ENCODE measurements at places on chromosomes 12 and 14.
A peak's percentile ranks its signal among the peaks of the same experiment; 100 is the strongest.

DNA sequence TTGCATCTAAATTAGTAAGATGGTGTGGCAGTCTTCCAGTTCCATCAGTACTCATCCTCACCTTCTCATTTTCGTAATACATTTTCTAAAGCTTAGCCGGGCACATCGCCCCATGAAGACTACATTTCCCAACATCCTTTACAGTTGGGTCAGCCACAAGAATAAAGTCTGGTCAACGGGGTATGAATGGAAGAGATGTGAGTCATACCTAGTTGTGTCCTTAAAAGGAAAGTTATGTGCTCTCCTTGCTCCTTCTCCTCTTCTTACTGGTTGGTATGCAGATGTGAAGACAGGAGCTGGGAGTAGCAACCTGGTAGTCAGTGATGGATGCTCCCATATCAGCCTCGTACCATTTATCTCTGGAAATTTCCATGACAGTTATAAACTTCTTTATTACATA lies 35.9 kb upstream of the EGLN3 start:
- peak; percentile 70 for DNase-seq

DNA sequence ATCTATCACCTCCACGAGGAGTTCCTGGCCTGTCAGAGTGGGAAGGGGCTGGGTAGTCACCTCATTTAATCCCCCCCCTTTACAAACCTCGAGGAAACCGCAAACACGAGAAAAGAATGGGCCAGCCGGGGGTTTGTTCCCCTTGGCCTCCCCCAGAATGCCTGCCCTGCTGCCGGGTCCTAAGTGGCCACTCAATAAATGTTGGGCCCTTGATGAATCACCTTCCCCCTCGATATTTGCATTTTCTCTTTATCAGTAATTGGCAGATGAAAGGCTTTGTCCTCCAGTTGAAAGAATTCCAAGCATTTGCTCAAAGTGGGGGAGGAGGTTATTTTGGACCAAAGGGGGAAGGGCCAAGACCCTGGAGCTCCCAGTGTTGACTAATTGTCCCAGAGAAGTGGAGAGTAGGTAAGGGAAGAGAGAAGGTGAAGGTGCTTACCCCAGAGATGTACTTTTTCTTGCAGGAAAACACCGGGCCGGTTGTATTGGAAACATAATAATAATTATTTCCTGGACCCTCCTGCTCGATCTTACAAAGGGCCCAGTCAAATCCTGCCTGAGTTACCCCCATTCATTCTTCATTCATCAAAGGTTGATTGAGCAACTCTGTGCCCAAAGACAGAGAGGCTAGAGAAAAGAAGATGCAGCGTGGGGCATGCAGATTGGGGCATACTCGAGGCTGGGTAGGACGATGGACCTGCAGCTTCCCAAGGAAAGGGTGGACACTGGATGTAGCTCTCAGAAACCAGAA lies 1.9 kb upstream of the KDM2B start:
- no peak for DNase-seq

DNA sequence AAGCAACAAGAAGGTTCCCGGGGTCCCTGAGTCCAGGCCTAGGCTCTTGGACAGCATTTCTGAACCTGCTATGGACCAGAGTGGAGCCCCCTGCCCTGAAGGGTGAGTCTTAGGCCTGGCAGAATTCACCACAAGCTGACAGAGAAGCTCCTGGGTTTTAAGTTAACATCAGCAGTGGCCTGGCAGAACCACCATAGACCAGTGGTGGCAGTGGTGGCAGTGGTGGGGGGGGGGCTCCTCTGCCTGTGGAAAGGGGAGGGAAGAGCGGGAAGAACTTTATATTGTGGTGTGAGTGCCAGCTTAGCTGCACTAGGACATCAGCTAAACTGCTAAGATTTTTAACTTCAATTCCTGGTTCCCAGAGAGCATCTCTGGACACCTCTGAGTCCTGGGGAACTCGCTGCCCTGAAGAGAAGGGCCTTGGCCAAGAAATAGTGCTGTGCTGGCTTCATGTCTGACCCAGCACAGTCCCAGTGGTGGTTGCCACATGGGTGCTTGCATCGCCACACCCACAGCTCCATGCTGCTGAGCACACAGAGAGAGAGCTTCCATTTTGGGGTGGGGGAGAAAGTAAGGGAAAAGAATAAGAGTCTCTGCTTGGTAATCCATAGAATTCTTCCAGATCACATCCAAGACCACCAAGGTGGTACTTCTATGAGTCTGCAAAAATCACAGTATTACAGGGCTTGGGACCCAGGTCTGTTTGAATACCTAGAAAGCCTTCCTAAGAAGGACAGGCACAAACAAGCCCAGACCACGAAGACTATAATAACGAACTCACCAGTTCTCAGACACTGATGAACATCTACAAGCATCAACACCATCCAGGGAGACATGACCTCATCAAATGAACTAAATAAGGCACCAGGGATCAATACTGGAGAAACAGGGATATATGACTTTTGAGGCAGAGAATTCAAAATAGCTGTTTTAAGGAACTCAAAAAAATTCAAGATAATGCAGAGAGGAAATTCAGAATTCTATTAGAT lies 20.4 kb upstream of the RNF212B start:
- no peak for DNase-seq

- no peak for DNase-seq
Observed at GRCh38 chr12:106039242-106039641, 99.5 kb downstream of the NUAK1 start.

DNA sequence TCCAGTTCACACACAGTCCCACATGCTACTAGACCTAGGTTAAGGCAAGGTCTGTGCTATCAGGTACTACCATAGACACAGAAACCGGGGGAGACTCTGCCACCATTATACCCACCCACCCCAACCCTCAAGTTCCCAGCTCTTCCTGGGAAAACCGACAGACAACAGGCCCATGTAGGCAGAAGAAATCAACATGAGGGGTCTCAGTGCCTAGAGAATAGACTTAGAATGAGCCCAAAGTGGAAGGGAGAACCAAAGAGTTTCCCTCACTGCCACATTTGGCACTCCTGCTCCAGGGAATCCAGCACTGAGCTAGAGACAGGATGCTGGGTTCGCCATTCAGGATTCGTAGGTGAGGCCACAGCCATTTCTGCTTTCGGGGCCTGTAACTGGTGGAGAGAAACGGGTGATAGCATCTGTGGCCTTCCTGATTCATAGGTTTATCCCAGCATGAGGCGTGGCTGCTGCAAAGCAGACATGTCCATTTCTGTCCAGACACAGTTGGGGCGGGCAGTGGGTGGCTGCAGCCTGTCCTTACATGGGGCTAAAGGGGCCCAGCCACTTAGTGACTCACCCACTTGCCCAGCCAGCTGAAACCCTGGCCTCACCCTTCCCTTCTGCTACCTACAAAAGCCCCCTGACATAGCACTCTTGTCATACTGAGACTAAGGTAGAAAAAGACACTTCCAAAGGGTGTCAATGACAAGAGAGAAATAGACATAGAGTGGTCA lies 69.4 kb downstream of the IRF2BPL start:
- peak; percentile 47 for DNase-seq

- DNase-seq = no peak
Observed at GRCh38 chr14:69357544-69358200, 40.4 kb downstream of the ERH start.

- DNase-seq = no peak
Observed at GRCh38 chr14:20632448-20632830, 9.1 kb downstream of the OR6S1 start.

DNA sequence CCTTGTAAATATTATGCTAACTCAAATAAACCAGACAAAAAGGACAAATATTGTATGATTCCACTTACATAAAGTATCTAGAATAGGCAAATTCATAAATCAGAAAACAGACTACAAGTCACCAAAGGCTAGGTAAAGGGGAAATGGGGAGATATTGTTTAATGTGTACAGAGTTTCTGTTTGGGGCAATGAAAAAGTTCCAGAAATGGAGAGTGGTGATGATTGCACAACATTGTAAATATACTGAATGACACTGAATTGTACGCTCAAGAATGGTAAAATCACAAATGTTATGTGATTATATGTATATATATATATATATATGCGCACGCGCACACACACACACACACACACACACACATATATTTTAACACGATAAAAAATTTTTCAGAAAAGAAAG lies 182.5 kb downstream of the SLC2A13 start:
- no peak for DNase-seq

DNA sequence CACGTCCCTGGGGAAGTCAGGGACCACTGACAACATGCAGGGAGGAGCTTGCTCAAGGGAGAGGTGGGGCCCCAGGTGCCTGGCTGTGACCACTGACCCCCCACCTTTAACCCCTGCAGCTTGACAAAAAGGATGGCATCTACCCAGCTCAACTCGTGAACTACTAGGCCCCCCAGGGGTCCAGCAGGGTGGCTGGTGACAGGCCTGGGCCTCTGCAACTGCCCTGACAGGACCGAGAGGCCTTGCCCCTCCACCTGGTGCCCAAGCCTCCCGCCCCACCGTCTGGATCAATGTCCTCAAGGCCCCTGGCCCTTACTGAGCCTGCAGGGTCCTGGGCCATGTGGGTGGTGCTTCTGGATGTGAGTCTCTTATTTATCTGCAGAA lies 26.3 kb downstream of the HIP1R start:
- DNase-seq = no peak

Data from AG20443 (cell line).